ENCODE measurements at places on chromosomes 4 and X. TPM values are rescaled to one million over a fixed set of nuclear protein-coding genes. Genes with fewer than 3 reads are reported as not detected.

The NDST3 gene
- total RNA-seq = not detected

The REELD1 gene
- 0.09 TPM for total RNA-seq

The MAGEA2B gene
- not detected for total RNA-seq

The OTUD6A gene
- not detected for total RNA-seq
